ENCODE measurements at places on chromosomes 4 and X. TPM values are rescaled to one million over a fixed set of nuclear protein-coding genes. Genes with fewer than 3 reads are reported as not detected.

Gene ALB
- total RNA-seq, result not detected

Gene SLITRK4
- 9.9 TPM for total RNA-seq

Gene PLP1
- 60.7 TPM for total RNA-seq

Gene GPC4
- total RNA-seq, result 96.5 TPM

Gene PPP4R3C
- not detected for total RNA-seq

Gene CDS1
- 4.5 TPM for total RNA-seq

Gene ADRA2C
- total RNA-seq, result 34.1 TPM

Gene ZFYVE28
- total RNA-seq, result 5.7 TPM

Gene TCP11X2
- total RNA-seq, result 0.07 TPM

All from H7 (cell line).